NCI-H1930 (cell line): ENCODE measurements at places on chromosomes 7 and 10.

- DNase-seq = no peak
Measured at GRCh38 chr7:150754951-150755350, 17.7 kb downstream of the GIMAP5 start.

GRCh38 chr10:91032611-91033206, 111.8 kb upstream of the ANKRD1 start:
- DNase-seq = no peak

DNA sequence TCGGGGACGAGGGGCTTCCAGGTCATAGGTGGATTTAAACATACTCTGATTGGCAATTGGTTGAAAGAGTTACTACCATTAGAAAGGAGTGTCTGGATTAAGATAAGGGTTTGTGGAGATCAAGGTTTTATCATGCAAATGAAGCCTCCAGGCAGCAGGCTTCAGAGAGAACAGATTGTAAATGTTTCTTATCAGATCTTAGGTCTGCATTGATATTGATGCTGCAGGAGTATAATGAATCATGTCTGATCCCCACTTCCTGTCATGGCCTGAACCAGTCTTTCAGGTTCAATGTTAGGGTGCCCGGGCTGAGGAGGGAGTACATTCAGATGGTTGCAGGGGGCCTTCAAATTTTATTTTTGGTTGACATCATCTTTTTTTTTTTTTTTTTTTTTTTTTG, 51.4 kb downstream of the SH3PXD2A start:
- DNase-seq = no peak

DNA sequence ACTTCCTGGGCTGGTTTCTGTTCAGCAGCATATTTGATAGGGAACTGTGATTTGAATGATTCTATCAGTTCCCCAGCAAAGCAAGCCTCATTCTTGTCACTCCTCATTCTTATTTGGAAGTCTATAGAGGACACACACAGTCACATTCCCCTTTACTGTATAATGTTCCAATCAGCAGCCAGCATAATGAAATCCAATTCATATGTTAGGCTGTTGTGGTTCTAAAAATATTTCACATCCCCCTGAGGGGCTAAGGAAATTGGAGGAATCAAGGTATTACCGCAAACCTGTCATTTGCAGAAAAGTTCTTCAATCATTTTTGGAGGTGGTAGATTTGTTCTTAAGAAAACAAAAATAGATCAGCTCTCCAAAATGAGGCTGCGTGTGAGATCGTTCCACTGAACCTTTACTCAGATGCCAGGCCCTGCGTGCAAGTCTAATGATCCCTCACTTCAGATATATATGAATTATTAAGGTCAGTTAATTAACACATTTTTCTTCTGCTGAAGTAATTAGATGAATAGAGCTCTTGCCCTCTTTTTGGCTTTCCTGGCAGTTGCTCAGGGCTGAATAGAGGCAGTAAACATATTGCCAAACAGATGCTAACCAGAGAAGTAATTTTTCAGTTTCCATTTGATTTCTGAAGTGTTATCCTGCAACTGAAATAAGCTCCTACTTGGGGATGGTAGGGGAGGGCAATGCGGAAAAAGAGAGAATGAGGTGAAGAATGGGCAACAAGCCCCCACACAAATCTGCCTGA, 31.8 kb downstream of the LSMEM1 start:
- DNase-seq = no peak

- DNase-seq = peak; percentile 51
Measured at GRCh38 chr7:77657427-77658224, 38.6 kb upstream of the RSBN1L start.

GRCh38 chr10:23422003-23422411, 16.9 kb upstream of the OTUD1 start:
- DNase-seq = no peak

DNA sequence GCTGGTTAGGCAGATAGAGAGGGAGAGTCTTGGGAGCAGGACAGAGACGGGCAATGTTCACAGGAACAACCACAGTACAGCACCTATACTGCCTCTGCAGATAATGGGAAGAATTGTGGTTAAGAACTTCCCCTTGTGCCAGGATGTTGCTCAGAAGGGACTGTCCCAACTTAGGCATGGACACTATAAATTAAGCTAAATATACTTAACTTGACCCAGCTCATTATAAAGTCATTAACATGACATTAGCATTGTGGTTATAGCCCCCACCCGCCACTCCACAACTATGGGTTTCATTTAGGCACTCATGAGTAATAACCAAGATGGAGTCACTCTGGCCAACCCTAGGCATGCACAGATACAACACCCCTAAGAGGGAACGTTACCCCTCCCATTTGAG, 310.9 kb upstream of the NRG3 start:
- DNase-seq = no peak

GRCh38 chr7:28748933-28749584, 209.1 kb downstream of the TRIL start:
- no peak for DNase-seq

GRCh38 chr10:16184096-16184597, 252.7 kb upstream of the PTER start:
- no peak for DNase-seq

GRCh38 chr7:513521-514166, 6.0 kb downstream of the PDGFA start:
- no peak for DNase-seq

DNA sequence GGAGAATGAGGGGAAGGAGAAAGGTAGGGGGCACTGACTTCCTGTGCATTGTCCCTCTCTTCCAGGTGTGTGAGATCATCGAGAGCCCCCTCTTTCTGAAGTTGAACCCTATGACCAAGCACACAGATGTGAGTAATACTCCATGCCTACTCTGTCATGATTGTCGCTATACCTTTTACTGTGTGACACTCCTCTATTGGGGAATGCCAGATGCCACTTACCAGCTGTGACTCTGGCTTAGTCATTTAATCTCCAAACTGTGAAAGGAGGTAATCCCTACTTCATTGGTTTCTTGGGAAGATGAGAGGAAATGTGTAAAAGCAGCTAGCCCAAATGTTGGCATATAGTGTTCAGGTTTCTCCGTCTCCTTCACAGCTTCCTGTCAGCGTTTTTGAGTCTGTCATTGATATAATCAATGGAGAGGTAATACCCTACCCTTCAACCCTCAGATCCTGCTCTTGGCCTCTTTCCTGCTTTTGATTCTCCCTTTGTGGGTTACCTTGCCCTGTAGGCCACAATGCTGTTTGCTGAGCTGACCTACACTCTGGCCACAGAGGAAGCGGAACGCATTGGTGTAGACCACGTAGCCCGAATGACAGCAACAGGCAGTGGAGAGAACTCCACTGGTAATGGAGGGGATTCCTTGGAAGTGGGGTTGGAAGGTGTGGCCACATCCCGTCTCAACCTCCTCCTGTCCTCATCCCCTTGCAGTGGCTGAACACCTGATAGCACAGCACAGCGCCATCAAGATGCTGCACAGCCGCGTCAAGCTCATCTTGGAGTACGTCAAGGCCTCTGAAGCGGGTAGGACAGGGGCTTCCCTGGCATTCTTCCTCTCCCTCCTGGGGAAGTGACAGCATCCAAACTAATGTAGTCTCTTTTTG, 2.0 kb downstream of the COPS6 start:
- DNase-seq = no peak

DNA sequence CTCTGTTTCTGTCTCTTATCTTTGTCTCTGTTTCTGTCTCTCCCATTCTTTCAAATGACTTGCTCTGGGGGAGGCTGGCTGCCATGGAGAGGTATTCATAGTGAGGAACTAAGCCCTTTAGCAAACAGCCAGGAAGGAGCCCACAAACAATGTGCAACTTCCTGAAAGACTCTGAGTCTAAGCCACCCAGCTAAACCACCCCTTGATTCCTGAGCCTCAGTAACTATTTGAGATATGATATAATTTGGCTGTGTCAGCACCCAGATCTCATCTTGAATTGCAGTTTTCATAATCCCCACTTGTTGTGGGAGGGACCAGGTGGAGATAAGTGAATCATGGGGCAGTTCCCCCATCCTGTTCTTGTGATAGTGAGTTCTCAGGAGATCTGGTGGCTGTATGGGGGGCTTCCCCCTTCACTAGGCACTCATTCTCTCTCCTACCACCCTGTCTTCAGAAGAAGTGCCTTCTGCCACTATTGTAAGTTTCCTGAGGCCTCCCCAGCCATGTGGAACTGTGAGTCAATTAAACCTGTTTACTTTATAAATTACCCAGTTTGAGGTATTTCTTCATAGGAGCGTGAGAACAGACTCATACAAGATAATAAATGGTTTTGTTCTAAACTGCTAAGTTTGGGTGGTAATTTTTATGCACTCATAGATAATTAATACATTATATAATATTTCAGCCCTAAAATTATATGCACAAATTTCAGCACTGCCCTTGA, 121.2 kb upstream of the FOXP2 start:
- no peak for DNase-seq

DNA sequence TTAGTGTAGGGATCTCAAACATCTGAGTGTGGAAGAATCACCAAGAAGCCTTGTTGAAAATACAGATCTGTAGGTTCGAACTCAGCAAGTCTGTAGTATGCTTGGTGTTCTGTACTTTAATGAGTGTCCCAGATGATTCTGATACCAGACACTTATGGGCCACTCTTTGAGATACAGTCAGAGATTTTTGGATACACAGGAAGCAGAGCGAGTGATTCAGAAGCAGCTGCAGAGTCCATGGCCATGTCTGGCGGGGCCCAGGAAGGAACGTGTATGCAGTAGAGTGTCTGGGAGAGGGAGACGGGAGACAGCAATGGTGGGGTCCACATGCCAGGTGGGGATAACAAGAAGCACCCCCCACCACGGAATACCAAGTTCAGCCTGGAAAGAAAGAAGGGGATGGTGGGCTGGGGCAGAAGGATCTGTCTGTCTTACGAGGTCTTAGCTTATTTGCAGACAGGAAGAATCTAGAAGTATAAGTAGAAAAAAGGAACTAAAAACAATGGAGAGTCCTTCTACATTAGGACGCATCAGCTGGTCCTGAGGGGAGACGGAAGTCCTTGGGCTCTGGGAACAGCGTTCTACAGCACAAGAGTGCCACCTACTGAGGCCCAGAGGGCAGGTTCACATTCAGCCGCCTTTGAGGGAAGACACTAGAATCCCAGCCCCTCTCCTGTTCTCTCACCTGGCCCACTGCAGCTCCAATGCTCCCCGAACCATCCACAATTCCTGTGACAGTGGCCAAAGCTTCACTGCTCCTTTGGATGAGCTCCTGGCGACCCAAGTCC, 55.4 kb downstream of the SLC37A3 start:
- DNase-seq = peak; percentile 1

DNA sequence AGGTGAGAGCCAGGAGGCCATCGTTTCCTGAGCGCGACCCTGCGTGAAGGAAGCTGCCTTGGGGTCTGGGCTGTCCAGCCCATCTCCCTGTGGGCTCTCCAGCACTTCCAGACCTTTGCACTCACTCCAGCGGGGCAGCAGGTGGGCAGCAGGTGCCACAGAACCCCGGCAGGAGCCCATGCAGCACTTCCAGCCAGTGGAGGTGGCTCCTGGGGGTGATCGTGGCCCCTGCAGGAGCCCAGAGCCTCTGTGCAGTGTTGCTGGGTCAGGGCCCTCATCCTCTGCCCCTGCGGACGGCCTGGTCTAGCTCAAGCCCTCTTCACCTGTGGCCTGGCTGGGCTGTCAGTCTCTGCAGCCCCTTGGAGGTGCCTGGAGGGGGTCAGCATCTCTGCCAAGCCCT, 59.9 kb downstream of the PWWP2B start:
- DNase-seq = no peak

- DNase-seq = no peak
Measured at GRCh38 chr7:36280840-36281812, 108.5 kb upstream of the ANLN start.

GRCh38 chr10:2933519-2933918, 133.8 kb upstream of the PFKP start:
- no peak for DNase-seq

GRCh38 chr7:123140561-123140960, 59.2 kb downstream of the SLC13A1 start:
- DNase-seq = no peak

DNA sequence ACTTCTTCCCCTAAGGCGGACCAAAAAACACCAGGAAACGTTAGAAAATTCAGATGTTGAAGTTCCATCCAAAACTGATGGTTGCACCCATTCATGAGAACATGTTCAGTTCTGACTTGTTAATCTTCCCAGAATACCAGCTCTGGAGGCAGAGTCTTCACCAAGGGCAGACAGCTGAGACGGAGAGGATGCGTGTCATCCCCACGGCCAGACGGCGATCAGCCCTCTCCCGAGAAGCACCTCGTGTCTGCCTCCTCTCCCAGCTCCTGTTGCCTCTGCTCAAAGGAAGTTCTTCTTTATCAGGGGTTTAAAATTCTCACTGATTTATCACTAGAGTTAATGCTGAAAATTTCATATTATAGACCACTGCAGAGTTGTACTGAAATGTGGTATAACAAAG, 269.7 kb downstream of the ZMYND11 start:
- DNase-seq = no peak

- no peak for DNase-seq
Measured at GRCh38 chr10:114376523-114376922, 27.8 kb downstream of the AFAP1L2 start.

- peak; percentile 30 for DNase-seq
Measured at GRCh38 chr7:18086165-18087025, 58.7 kb upstream of the PRPS1L1 start.

- no peak for DNase-seq
Measured at GRCh38 chr10:11742009-11742778, at the start of gene ECHDC3. Gene ECHDC3, plus strand, starts transcription at chr10:11742382. Its CDS starts 195 bp downstream, at chr10:11742577.

GRCh38 chr10:2882628-2883027, 184.7 kb upstream of the PFKP start:
- no peak for DNase-seq

- DNase-seq = no peak
Measured at GRCh38 chr10:112209684-112210131, 26.1 kb upstream of the GPAM start.

DNA sequence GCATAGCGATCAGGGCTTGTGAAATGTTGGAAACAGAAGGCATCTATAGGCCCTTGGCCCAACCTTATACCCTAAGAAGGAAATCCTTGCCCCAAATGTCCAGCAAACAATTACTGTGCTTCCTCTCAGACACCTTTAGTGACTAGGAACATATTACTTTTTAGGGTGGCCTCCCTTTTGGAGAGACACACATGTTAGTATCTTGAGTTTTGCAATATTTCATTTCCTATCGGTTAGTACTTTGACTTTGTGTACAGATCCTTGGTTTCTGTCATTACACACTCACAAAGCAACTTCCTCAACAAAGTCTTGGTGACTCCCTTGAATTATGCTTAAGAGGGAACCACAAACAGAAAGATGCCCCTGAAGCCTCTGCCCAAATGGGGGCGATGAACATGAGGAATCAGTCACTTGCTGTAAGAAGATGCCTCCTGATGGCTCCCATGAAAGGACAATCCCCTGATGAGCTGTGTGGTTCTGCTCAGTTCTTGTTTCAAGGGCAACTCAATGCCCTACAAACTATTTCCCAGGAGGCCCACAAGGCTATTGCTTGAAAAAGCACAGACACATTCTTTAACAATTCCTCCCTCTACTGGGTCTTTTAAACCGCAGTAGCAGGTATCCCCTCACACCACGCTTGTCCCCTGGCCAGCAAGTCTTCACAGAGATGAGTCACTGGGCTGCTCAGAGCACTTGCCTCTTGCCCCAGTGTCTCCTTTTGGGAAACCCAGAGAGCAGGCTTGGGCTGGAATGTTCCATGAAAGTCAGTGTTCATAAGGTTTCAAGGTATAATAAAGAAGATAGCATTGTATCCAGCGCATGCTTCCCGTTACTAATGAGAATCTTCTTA, 196.2 kb downstream of the FANK1 start:
- no peak for DNase-seq
